ENCODE measurements at places on chromosomes 4 and X.
A peak's percentile ranks its signal among the peaks of the same experiment; 100 is the strongest.

DNA sequence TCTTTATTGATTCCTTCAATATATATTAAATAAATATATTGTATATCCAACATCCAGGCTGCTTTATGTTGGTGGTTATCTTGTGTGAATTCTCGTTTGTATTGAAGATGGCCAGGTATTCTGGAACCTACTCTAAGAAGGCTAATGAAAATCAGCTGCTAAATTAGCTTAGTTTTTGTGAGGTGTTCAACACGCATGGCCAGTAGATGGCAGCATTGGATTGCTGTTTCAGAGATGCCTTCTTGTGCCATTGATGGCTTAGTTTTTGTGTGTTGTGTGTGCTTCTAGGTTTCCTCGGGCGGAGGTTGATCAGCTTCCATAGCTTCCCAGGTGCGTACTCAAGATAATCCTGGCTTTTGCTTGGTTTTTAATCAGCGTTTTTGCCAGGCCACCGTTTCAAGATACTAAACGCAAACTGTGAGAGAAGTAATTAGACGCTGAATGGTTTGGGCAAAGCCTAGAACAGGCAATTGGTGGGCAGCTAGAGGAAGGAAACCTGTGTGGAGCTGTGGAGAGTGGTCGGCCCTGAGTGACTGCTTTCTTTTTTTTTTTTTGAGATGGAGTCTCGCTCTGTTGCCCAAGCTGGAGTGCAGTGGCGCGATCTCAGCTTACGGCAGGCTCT, 15.1 kb downstream of the NOCT start:
- H3K36me3 ChIP-seq = no peaks in the 10 kb centered on the region
- H3K27me3 ChIP-seq = no peaks in the 10 kb centered on the region
- H3K27ac ChIP-seq = no peak overlapping the region
- no peak overlapping the region for H3K4me3 ChIP-seq
- peak; percentile 89 for DNase-seq

DNA sequence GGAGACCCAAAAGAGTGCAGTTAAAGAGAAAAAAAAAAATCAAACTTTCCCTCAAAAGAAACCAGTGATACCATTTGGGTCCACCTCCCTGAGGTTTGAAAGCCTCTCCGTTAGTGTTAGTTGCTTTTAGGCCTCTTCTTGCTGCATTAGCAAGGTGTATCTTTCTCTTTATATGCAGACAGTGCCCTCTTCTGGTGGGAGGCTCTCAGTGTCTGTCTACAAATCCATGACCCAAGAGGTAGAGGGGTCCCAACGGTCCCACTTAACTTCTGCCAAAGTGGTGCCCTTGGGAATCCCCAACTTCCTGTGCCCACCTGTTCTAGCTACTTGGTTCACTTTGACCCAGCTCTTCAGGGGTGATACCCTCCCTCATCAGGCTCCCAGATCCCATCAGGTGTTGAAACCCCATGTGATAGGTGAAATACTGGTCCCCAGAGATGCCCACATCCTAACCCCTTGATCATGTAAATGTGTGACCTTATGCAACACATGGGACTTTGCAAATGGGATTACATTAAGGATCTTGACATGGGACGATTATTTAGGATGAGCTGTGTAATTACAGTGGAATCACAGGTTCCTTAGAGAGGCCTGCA, 63.7 kb upstream of the CD99 start:
- H3K27ac ChIP-seq = no peak overlapping the region
- H3K4me1 ChIP-seq = no peaks in the 10 kb centered on the region
- H3K36me3 ChIP-seq = peaks cover 4% of the 10 kb centered on the region
- H3K4me3 ChIP-seq = no peak overlapping the region

GRCh38 chr4:176753049-176753448, 39.7 kb downstream of the VEGFC start:
- H3K27me3 ChIP-seq = no peaks in the 10 kb centered on the region
- no peaks in the 10 kb centered on the region for H3K36me3 ChIP-seq
- DNase-seq = peak; percentile 18
- H3K4me1 ChIP-seq = no peaks in the 10 kb centered on the region

DNA sequence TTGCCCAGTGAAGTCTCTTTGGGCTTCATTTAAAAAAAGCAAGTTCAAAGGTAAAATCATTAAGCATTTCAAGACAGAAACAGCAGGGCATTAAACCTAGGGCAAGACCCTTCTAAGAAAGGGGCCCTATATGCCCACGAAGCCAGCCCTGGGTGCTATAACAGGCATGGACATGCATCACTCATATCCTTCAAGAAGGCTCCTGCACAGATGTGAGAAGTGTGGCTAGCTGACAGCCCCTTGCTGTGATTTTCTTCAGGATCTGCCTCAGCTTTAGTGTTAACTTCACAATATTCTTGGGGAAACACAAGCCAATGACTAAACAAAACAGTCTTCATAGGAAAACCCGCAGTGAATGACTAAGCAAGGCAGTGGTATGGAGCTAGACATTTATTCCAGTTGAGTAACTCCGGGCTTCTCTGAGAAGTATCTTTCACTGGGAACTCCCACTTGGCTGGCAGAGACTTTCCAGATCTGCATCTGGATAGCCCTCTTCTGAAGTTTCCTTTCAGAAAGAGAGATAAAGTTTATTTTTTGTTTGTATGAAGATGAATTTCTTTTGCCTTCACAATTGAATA, 11.9 kb upstream of the MAOA start:
- no peak overlapping the region for H3K27ac ChIP-seq
- no peak overlapping the region for H3K4me3 ChIP-seq
- DNase-seq = peak; percentile 27
- no peaks in the 10 kb centered on the region for H3K36me3 ChIP-seq

DNA sequence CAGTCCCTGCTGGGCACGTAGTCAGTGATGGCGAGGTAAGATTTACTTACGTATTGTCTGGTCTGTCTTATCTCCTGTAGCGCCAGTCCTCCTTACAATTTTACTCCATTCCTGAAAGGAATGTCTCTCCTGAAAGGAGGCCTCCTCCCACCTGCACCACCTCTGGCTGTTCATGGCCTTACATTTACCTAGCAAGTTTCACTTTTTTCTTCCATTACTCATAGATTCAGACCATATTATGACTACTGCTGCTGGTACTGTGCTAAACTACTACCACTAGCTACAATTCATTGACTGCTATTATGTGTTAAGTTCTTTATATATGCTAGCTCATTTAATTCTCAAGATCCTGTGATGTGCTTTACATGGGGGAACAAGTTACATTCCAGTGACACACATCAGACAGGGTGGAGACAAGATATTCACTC, 189.9 kb downstream of the BMPR1B start:
- no peaks in the 10 kb centered on the region for H3K4me1 ChIP-seq
- no peak overlapping the region for H3K27ac ChIP-seq
- no peaks in the 10 kb centered on the region for H3K36me3 ChIP-seq
- peak; percentile 8 for DNase-seq
- H3K4me3 ChIP-seq = no peak overlapping the region

DNA sequence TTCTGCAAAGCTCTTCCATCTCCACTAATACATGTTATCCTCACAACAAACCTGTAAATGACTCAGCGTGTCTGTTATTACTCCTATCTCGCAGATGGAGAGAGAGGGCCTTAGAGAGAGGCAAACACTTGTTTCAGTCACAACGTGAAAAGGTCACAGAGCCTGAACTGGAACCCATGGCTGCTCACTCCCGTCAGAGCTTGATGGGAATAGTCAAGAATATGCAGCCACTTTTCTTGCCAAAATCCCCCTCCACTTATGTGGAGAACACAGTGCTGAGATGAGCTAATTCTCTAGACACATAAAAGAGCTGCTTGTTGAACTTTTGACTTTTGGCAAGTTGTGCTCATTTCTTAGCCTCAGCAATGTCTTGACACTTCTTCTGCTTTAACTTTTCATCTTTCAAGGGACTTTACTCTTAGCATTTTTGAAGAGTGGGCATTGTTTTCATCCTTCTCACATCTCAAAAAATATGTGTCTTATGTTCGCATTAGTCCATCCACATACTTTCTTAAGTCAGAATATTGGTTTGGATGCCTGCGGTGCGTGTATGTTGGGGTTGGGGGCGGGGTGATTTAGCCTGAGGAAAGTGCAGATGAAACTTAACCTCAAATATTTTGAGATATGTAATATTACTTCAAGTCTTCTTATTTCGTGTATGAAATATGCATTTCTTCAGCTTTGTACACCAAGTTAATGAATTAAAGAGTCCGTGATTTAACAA, 69.2 kb downstream of the SYNPO2 start:
- H3K4me3 ChIP-seq = no peak overlapping the region
- DNase-seq = no peak
- no peaks in the 10 kb centered on the region for H3K36me3 ChIP-seq
- no peaks in the 10 kb centered on the region for H3K4me1 ChIP-seq
- no peak overlapping the region for H3K27ac ChIP-seq
- H3K27me3 ChIP-seq = no peaks in the 10 kb centered on the region

GRCh38 chr4:53584658-53585057, 6.6 kb downstream of the LNX1 start:
- H3K27ac ChIP-seq = no peak overlapping the region
- no peak for DNase-seq
- H3K36me3 ChIP-seq = no peaks in the 10 kb centered on the region
- no peak overlapping the region for H3K4me3 ChIP-seq
- H3K27me3 ChIP-seq = no peaks in the 10 kb centered on the region

GRCh38 chr4:151675411-151675971, 85.3 kb downstream of the GATB start:
- no peaks in the 10 kb centered on the region for H3K27me3 ChIP-seq
- no peaks in the 10 kb centered on the region for H3K36me3 ChIP-seq
- H3K4me1 ChIP-seq = peaks cover 17% of the 10 kb centered on the region
- H3K4me3 ChIP-seq = no peak overlapping the region
- peak; percentile 51 for DNase-seq

- DNase-seq = no peak
- H3K36me3 ChIP-seq = no peaks in the 10 kb centered on the region
- no peaks in the 10 kb centered on the region for H3K4me1 ChIP-seq
- H3K4me3 ChIP-seq = no peak overlapping the region
- no peak overlapping the region for H3K27ac ChIP-seq
These were observed 89.9 kb upstream of the TLR2 start for GRCh38 chr4:153594210-153594609.

DNA sequence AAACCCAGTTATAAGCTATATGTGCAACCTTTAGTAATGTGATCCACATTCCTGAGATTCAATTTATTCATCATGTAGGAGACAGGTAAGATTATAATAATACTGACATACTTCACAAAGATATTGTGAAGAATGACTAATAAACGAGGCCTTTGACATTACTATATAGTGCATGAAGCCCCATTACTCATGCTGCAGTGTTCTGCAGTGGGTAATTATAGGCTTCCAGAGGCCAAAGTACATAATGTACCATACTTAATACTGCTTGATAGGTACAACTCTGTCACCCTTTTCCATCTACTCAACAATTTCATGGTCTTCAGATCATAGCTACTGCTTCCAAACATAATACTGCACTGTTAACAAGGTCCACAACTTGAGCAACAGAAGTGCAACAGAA, 68.9 kb downstream of the COL25A1 start:
- no peaks in the 10 kb centered on the region for H3K4me1 ChIP-seq
- H3K27ac ChIP-seq = no peak overlapping the region
- H3K4me3 ChIP-seq = no peak overlapping the region
- H3K27me3 ChIP-seq = no peaks in the 10 kb centered on the region
- H3K36me3 ChIP-seq = no peaks in the 10 kb centered on the region

DNA sequence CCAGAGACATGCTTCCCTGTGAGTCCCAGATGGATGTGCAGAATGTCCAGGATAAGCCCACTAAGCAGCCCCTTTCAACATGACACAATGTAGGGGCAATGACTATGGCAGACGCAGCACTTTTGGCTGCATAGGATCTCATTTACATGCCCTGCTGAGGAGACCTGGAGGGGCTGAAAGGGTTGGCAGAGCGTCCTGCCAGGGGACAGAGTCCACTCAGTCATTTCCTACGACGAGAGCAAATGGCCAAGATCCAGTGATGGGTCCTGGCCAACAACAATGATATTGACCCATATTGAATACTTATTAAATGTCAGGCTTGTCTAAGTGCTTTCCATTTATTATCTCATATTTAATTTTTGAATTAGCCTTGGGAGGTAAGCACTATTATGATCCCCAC, 41.4 kb downstream of the LGI2 start:
- no peaks in the 10 kb centered on the region for H3K36me3 ChIP-seq
- H3K27ac ChIP-seq = no peak overlapping the region
- DNase-seq = no peak
- H3K4me1 ChIP-seq = peaks cover 4% of the 10 kb centered on the region
- H3K4me3 ChIP-seq = no peak overlapping the region

DNA sequence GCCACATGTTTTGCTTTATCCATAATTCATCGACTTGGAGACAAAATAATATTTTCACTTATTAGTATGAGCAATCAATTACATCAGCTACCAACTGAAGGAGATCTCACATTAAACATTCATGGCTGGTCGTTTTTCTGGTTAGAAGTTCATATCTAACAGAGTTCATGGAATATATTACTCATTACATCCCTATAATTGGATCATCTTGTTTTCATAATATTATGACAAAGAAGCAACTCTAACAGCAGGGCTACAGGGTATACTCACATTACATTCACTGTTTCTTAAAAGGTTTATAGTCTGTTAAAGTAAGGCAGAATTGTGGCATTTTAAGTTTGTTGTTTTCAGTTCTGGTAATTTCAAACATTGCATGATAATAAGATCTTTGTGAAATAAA, 33.0 kb downstream of the GSTCD start:
- no peak overlapping the region for H3K4me3 ChIP-seq
- H3K4me1 ChIP-seq = peaks cover 6% of the 10 kb centered on the region
- H3K27me3 ChIP-seq = no peaks in the 10 kb centered on the region
- H3K36me3 ChIP-seq = peaks cover 16% of the 10 kb centered on the region
- no peak overlapping the region for H3K27ac ChIP-seq
- no peak for DNase-seq

GRCh38 chrX:33171041-33171440, 40.3 kb downstream of the DMD start:
- DNase-seq = no peak
- no peak overlapping the region for H3K27ac ChIP-seq
- H3K36me3 ChIP-seq = no peaks in the 10 kb centered on the region
- no peaks in the 10 kb centered on the region for H3K27me3 ChIP-seq

- no peak overlapping the region for H3K4me3 ChIP-seq
- no peaks in the 10 kb centered on the region for H3K27me3 ChIP-seq
- no peaks in the 10 kb centered on the region for H3K4me1 ChIP-seq
These were observed 15.9 kb downstream of the RTL9 start for GRCh38 chrX:110374559-110374958.

DNA sequence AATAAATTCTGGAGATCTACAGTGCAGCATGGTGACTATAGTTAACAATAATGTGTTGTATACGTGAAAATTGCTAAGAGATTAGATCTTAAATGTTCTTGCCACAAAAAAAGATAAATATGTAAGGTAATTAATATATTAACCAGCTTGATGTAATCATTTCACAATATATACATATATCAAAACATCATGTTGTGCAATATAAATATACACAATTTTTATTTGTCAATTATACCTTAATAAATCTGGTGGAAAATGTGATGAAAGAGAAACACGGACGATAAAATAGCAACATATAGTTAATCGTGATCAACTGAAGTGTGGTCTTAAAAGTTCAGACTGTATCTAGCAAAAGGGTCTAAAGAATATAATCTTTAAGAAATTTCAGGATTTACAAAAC, 16.5 kb upstream of the NDNF start:
- no peak overlapping the region for H3K27ac ChIP-seq
- no peaks in the 10 kb centered on the region for H3K4me1 ChIP-seq
- H3K27me3 ChIP-seq = no peaks in the 10 kb centered on the region
- no peaks in the 10 kb centered on the region for H3K36me3 ChIP-seq
- H3K4me3 ChIP-seq = no peak overlapping the region
- no peak for DNase-seq

Measured in neural progenitor cell (in vitro differentiated cells).